Stimulated activated CD4-positive, alpha-beta T cell treated with anti-CD3 and anti-CD28 coated beads, Interleukin-4, amount 100 ng/mL, for 24 hours (primary cell): ENCODE measurements at places on chromosomes 4 and X.
A peak's percentile ranks its signal among the peaks of the same experiment; 100 is the strongest.

GRCh38 chr4:94507708-94508107 is 56.0 kb downstream of the PDLIM5 start:
- DNase-seq: no peak

DNA sequence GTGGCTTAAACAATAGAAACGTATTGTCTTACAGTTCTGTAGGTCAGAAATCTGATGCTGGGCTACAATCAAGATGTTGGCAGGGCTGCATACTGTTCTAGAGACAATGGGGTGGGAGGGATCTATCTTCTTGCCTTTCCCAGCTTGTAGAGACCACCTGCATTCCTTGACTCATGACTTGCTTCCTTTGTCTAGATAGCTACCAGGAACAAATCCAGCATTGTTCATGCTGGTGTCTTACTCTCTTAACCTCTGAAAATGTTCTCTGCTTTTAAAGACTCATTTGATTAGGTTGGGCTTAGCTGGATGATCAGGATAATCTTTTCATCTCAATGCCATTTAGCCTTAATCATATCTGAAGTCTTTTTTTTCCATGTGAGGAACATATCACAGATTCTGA is 169.0 kb downstream of the ZNF330 start:
- no peak for DNase-seq

GRCh38 chr4:110472583-110473329 is 3.2 kb upstream of the ENPEP start:
- DNase-seq: no peak

GRCh38 chrX:151009582-151009981 is 26.4 kb downstream of the HMGB3 start:
- DNase-seq: no peak

GRCh38 chr4:81237791-81238190 is 22.8 kb upstream of the PRKG2 start:
- no peak for DNase-seq

- DNase-seq: no peak
Observed at GRCh38 chr4:98749206-98749605, 90.8 kb upstream of the TSPAN5 start.

DNA sequence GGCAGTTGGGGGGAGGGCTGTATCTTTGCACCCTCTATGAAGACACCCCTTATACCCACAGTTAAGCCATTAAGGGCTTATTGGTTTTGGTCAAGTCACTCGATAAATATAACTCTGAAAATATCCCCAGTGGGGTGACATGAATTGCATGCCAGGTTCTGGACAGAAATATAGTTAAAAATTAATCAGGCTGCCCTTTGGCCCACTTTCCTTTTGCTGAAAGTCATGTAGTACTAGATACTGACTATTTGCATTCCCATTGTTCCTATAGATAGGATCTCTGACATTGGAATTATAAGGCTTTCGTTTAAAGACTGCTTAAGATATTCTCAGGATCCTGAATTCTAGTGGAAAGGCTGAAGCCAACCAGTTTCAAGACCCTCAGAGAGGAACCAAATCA is 43.5 kb upstream of the LAMP2 start:
- no peak for DNase-seq

- no peak for DNase-seq
Observed at GRCh38 chrX:41785685-41786084, 61.7 kb downstream of the GPR82 start.

- no peak for DNase-seq
Observed at GRCh38 chr4:140806163-140806562, 50.0 kb upstream of the TBC1D9 start.

GRCh38 chr4:53907772-53908171 is 156.6 kb downstream of the CHIC2 start:
- no peak for DNase-seq

GRCh38 chr4:91118597-91118996 is 991.4 kb downstream of the CCSER1 start:
- DNase-seq: no peak

DNA sequence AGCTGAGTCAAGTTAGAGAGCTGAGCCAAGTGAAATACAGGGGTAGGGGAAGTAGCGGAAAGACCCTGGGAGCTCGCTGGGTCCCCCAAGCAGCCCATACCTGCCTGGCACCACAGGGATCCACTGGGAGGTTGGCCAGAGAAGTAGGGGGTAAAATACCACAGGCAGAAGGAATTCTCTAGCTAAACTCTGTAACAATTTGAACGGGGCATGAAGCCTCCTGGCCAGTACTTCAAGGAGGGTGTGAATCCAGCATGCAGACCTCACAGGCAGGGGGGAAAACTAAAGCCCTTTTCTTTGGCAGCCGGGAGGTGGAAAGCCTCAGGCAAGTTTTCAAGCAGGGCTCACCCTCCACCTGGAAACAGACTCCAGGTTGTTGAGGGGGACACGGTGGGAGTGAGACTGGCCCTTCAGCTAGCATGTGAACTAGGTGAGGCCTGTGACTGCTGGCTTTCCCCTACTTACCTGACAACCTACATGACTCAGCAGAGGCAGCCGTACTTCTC is 3.7 kb upstream of the UGT2A1 start:
- no peak for DNase-seq

GRCh38 chr4:40857956-40858355 is 108.2 kb downstream of the NSUN7 start:
- no peak for DNase-seq

DNA sequence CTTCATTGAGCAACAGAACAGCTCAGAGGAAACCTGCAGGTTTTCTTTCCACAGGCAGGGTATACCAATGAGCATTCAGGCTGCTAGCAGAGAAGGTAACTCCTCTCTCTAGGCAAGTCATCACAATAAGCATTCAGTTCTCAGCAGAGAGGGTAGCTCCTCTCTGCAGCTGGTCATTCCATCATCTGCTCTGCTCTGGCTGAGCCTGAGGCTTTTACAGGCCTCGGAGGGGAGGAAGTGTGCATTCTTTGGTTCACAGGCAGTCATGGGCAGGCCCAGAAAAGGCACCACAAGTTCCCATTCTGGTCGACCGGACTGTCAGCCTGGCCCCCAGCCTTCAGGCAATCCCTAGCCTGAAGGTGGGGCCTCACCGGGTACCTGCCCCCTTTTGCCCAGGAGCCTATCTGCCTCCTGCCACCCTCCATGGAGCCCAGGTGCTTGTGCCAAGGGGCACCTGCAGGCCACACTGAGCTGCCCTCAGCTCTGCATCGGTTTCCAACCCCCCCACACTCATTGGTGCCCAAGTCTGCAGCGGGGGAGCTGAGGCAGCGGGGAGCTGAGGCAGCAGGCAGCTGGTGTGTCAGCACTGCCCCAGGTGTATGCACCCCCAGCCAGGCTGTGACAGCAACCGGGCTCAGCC is 83.1 kb downstream of the PRDM5 start:
- DNase-seq: no peak

DNA sequence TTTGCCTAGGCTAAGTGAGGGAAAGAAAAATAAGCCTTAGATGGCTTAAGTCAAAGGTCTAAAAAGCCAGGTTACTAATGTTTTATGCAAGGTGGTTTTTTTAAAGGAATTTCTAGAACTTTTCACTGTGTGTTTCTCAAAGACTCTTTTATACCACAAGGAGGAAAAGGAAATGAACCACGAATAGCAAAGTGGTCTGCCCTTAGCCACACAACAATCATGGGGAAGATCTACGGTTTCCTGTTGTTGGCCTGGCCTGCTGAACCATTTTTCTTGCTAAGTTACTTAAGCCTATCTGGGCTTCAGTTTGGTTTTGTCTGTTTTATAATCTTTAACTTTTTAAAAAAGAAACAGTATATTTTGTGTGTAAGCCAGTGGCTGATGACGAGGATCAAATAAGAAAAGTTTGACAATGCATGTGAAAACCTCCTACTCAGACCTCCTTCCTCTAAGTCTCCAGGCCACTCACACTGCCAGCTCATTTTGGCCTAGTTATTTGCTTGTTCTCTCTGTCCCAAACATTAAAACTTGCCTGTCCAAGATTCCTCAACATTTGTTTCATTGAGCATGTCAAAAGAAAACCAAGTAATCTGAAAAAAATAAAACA is 56.7 kb upstream of the COL25A1 start:
- DNase-seq: no peak

DNA sequence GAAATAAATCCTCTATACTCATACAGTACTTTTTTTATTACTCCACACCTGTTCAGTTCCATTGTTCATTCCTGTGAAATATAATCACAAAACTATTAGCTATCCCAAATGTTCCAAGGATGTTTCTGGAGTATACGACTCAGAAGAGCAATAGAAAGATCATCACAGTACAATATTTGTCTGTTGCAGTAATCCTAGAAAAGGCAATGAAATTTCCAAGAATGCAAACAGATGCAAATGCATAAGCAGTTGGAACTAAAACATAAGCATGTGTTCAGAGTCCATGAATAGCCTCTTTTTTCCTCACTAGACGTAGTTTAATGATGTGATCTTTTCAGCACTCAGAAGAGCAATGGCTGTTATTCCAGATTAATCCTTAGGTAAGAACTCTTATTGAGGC is 55.2 kb downstream of the RTL3 start:
- no peak for DNase-seq

DNA sequence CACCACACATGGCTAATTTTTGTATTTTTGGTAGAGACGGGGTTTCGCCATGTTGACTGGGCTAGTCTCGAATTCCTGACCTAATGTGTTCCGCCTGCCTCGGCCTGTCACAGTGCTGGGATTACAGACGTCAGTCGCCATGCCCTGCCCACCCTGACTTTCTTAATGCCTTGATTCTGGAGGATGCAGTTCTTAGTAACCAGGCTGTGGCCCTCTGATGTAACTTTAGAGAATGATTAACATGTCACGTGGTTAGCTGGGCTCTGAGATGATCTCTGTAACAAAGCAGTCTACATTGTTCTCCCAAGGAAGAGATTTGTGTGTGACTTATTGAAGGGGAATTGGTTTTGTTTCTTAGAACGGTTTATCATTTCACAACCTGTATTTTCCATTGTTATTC is 30.6 kb downstream of the ANK2 start:
- no peak for DNase-seq

- DNase-seq: no peak
Observed at GRCh38 chrX:149711545-149712236, at the start of gene MAGEA11. MAGEA11 (plus strand) TSS chrX:149712060; CDS start chrX:149713160, 1,100 bp downstream.

DNA sequence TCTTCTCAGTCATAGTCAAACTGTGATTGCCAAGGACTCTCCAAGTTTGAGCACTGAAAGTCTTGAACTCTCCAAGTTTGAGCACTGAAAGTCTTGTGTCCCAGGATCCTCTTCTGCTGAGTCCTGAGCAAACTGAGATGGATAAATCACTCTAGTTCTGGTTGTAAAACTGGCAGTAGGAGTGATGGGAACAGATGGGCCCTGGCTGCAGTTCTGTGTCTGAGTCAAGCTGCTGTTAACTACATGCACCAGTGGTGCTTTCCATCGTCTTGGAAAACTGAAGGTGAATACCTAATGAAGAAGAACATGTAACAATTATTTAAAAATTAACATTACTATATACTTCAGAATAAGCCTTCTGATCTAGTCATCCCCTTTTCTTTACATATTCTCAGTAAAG is 27.6 kb upstream of the KCNIP4 start:
- no peak for DNase-seq

DNA sequence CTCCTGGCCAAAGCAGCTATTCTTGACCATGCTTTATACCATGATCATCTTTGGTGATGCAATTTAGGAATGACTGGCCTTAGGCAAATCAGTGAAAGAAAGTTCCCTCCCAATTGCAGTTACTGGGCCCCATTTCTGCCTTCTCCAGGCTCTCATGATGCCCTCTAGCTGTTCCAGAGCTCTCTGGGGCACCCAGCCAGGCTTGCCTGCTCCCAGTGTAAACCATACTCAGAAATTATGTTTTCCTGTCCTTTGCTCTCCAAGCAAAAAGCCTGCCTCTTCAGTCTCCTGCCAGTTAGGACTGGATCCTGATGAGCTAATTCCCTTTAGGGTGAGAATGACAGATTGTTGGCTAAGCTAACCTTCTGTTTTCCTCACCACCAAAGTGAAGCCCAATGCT is 85.3 kb upstream of the RBPJ start:
- DNase-seq: no peak

GRCh38 chrX:154082396-154083125 is 15.0 kb downstream of the MECP2 start:
- no peak for DNase-seq

GRCh38 chrX:39195156-39195555 is 393.9 kb downstream of the MID1IP1 start:
- DNase-seq: no peak

GRCh38 chr4:145805490-145805889 is 125.5 kb downstream of the C4orf51 start:
- DNase-seq: no peak

DNA sequence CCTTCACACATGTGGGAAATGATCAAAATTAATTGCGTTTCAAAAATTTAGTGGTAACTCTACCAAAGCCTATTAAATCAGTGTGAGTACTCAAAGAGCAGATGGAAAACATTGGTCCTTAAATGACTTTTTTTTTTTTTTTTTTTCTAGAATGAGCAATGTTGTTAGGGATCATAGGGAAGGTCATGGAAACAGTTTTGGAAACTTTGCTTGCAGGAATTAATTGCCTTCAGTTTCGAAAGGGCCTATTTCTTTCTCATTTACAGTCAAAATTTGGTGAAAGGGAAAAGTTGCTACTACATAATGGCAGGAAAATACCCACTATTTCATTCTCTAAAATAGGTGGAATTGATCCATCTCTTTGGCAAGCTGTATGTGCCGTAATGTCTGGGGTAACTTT is 160.9 kb downstream of the RTL9 start:
- no peak for DNase-seq

GRCh38 chr4:35358001-35358584 is 886.2 kb downstream of the ARAP2 start:
- no peak for DNase-seq

GRCh38 chr4:110104661-110105060 is 93.8 kb downstream of the ELOVL6 start:
- DNase-seq: no peak

- no peak for DNase-seq
Observed at GRCh38 chr4:12712648-12713339, 771.3 kb downstream of the RAB28 start.

DNA sequence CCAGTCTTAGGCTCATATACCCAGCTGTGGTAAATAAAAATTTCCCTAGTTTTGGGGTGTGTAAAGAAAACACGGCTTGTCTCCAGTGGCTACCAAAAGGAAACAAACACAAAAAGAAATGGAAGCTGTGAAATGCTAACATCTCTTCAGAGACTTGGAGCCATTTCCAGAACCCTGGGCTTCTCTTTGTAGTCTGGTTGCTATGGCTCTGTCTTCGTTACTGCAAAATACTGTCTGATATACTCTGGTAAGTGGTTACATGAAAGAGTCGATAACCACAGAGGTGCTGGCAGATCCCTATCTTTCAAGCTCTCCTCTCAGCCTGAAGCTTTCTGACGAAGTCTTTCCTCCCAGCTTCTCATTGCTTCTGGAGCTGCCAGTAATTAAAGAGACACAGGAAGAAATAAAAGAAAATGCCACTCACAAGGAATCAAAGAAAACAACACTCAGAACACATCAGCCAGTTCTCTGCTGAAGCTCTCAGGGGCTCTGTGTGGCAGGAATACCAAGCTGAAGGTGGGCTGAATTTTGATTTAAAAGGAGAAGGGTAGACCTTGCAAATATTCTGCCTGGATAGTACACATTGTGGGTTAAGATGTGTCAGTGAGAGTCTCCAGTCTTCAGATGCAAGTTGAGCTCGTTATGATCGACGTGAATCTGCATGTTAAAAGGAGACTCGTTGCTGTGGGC is 107.6 kb upstream of the FAM9C start:
- DNase-seq: peak; percentile 14
